ENCODE measurements at places on chromosomes 12 and 14.

DNA sequence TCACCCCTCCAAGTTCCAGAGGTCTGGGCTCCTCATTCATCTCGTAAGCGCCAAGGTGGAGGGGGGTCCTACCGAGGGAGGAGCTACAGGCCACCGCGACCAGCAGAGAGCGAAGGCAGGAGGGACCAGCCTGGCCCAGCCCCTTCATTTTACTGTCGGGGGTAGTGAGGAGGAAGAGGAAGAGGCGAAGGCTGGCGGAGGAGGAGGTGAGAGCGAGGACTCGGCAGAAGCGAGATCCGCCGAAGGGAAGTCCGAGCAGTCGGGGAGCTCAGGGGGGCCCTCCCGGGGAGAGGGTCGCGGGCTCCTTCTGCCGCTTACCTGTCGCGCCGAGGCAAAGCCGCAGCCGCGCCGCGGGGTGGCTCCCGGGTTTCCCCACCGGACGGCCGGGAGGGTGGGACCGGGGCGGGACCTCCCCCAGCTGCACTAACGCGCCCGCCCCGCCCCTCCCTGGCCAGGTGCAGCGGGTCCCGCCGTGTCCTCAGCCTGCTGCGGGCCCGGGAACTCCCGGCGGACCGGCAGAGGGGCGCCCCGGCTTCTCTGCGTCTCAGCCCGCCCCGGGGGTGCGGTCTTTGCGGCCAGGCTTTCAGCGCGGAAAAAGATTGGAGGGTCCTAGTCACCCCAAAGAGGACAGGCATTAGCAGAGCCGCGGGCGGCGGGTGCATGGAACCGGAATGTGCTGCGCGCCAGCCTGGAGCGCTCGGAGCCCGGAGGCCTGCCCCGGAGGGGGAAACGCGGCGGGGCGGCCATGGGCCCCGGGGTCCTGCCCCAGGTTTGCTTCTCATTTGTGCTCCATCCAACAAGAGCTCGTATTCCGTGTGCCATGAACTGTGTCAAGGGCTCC is at the start of gene GALNT6:
GALNT6 (minus strand) TSS at position 124 of the 841 bp plus-strand sequence. CDS start 11,625 bp downstream, outside the sequence.
- no peak for DNase-seq

GRCh38 chr12:9607716-9608115 is at the start of gene KLRB1:
Gene KLRB1, minus strand, starts transcription at chr12:9607916. Its CDS starts 77 bp downstream, at chr12:9607839.
- no peak for DNase-seq

- no peak for DNase-seq
Measured at GRCh38 chr14:104085889-104086201, 345 bp downstream of the ASPG start.

- no peak for DNase-seq
Measured at GRCh38 chr14:50388256-50388931, 8.3 kb downstream of the CDKL1 start.

GRCh38 chr12:126419131-126419530 is 1353.9 kb downstream of the AACS start:
- DNase-seq: no peak

GRCh38 chr12:47155457-47156166 is 75.9 kb upstream of the AMIGO2 start:
- no peak for DNase-seq

DNA sequence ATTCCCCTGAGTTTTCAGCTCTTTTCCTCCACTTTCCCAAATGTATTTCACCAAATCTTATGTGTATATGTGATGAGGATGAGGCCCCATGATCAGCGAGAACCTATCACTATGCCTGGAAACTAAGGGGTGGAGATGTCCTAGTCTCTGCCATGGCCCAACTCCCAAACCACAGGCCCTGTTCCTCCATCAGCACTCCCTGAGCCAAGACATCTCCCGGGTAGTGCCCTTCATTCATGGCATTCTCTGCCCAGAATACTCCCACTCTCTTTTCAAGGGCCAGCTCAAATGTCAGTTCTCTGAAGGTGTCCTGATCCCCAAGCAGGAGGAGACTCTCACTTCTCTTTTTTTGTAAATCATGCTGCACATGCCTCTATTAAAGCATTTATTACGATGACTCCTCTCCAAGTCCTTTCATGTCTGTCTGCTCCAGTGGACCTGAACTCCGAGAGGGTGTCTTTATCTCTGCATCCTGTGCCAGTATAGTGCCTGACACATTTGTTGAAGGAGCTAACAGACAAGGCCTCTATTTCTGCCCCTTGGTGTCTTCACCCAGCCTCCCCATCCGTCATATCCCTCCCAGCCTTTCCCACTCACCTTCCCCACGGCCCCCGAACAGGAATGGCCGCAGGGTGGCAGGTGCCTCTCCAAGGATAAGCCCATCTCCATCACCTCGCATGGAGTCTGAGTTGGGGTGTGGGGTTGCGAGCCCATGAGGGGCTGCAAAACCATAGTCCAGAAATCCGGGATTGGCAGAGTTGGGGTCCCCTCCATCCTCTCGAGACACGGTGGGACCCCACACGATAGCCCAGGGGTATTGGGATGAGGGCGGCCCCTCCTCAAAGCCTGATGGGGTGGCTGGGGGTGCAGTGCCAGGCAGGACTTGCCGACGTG is 3.7 kb downstream of the PIANP start:
- DNase-seq: no peak

All from Panc1 (cell line).